Skeletal muscle cell (primary cell): ENCODE measurements at places on chromosomes 5 and 9.

DNA sequence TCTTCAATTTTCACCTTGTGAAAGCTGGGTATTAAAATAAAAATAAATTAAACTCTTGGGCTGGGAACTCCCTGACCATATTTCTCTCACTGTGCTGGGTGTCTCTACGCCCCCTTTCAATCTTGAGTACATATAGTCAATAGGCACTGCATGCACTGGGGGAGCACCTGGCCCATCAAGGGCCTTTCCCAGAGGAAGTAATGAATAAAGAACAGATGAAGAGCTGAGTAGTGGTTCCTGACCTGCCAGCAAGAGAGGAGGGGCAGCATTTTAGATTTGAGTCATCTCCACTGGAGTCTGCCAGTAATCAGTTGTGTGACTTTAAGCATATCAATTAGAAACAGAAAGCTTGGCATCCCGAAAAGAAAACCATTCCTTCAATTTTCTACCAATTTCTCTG, 6.2 kb downstream of the MAPKAP1 start:
- DNase-seq, result no peak

- no peak for DNase-seq
Observed at GRCh38 chr9:83466351-83466750, 71.8 kb downstream of the FRMD3 start.

GRCh38 chr5:61207884-61208283, 45.6 kb upstream of the SMIM15 start:
- no peak for DNase-seq

GRCh38 chr9:30235068-30235467, 2149.4 kb upstream of the ACO1 start:
- no peak for DNase-seq

DNA sequence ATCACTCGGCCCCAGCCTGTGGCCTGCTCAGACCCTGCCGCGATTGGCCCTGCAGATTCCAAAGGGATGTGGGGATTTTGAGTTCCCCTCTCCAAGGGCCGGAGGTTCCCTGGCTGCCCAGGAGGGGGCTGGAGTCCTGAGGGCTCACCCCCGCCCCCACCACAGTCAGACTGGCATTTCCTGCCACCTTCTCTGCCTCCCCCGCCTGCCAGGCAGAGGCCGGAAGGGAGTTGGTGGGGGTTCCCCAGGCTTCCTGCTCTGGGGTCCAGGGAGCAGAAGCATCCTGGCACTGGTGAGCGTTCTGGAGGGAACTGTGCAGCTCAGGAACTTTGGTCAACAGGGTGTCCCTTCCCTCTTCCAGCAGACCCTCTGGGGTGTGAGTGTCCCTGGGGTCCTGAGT, 70.6 kb downstream of the RXRA start:
- DNase-seq, result no peak

DNA sequence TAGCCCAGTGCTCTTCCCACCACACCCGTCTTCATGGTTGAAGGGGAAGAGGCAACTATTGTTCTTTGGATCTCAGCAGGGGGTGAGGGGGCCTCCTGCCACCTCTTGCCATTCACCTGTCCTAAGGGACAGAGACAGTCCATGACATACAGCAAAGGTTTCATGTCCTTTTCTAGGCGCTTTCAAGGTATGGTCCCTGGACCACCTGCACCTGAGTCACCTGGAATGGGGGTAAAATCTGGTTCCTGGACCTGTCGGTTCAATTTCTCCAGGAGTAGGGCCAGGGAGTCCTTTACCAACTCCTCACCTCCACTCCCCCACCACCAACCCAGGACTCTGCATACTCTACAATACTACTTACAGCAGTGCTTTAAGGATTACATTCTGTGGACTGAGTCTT, 33.5 kb upstream of the SAP30L start:
- DNase-seq, result no peak

DNA sequence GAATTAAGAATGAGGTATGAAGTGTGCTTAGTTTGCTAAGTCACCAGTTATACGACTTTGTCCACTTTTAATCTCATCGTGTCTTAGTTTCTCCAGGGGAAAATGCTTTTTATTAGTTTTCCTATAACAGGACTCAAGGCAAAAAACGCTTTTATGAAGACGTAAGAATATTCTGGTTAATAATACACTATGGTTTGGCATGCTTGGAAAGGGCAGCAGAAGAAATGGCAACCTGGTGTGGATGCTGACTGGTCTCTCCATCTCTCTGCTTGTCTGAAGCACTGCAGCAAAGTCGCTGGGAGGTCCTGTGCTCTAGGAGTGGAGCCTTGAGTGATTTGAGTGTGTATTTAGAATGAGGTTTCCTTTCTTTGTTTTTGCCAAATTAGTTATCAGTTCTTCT, 78.8 kb downstream of the ZSWIM6 start:
- DNase-seq, result no peak
